T-helper 9 cell (primary cell): ENCODE measurements at places on chromosomes 5 and 9.

GRCh38 chr5:34703767-34704713, 47.9 kb downstream of the RAI14 start:
- DNase-seq, result no peak

GRCh38 chr5:16975950-16976624, 40.0 kb upstream of the MYO10 start:
- no peak for DNase-seq

DNA sequence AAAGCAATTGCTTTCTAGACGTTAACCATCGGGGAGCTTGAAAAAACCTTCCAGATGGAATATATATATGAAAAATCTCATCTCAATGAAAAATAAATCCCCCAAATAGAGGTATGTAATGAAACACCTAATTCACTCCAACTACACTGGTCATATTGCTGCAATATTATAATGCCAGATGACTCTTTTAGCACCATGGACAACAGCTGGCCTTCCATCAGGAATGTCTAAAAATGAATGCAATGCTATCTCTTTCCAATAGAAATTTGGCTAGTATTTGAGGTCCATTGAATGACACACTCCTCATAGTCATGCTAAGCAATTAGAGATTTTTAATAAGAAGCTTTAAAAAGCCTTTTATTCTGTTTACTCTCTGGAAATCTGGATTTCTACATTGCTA, 340.2 kb upstream of the BRINP1 start:
- DNase-seq, result no peak

- DNase-seq, result no peak
These were observed at the start of gene FGF10 for GRCh38 chr5:44389090-44389822. TSS of gene FGF10 (minus strand) at chr5:44389420. CDS start at chr5:44388682, 738 bp downstream.

GRCh38 chr5:57586649-57587048, 104.0 kb upstream of the ACTBL2 start:
- DNase-seq, result no peak

GRCh38 chr5:167014401-167015056, 1276.9 kb upstream of the WWC1 start:
- no peak for DNase-seq

DNA sequence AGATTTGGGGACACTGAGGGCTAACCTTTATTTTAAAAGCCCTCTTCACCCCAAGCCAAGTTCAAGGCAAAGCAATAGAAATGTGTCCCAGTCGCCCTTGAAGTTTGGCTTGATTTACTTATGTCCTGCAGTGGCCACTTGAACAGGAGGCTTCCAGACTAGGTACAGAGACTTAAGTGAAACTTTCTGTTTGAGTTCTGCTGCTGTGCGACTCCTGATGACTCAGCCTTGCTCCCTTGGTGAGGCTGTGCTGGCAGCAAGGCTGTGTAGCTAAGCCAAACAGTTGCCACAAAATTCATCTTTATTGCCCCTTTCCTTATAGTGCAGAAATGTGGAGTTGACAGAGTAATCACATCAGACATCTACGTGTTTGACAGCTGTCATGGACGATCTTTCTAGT, 68.8 kb upstream of the NTRK2 start:
- DNase-seq, result no peak

GRCh38 chr5:6464441-6464840, 15.8 kb downstream of the UBE2QL1 start:
- DNase-seq, result no peak

DNA sequence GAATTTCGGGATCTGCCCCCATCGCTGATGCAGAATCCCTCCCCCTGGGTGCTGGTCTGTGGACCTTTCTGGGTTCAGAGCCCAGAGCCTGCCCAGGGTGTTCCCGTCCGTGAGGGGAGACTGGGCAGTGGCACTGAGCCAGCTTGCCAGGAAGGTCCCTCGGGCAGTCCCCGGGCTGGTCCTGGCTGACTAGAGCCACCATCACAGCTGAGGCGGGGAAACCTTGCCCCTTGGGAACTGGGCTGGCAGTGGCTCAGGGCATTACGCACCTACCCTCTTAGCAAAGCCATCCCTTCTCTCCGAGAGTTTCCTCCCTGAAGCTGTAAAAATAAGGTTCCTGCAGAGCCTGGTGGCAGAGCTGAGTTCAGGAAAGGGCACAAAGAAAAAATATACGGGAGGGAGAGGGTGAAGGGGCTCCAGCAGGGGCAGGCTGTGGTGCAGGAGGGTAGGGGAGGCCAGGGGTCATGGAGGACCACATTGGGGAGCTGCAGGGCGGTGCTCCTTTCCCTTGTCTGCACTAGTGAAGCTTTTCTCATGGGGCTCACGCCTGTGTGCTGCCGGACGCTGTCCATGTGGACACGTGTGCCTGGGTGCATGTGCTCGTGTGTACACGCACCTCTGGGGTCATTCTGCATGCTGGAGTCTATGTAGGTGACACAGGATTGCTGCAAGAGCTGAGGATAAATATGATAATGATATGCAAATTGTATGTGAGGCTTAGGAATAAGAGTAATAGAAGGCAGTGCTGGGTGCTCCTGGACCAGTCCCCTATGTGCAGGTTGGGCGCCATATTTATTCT, 118.9 kb downstream of the LHX2 start:
- no peak for DNase-seq

DNA sequence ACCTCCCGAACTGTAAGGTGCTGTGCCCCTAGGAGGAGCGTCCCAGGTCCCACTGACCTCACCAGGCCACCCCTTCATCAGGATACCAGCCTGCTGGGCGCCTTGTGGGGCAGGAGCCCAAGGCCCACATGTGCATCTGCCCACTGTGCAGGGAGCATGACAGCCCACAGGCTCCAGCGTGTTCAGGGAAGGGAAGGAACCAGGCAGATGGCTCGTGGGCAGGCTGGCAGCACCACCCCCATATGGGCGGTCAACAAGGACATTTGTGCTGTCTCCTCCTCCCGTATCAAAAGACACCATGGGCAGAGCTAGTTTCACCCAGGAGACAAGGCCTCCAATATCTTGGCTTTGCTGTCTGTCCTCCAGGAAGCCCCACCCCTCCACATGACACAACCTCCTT, 85.5 kb upstream of the PPP1R26 start:
- no peak for DNase-seq

- no peak for DNase-seq
These were observed 81.9 kb downstream of the EBF1 start for GRCh38 chr5:159017786-159018185.

DNA sequence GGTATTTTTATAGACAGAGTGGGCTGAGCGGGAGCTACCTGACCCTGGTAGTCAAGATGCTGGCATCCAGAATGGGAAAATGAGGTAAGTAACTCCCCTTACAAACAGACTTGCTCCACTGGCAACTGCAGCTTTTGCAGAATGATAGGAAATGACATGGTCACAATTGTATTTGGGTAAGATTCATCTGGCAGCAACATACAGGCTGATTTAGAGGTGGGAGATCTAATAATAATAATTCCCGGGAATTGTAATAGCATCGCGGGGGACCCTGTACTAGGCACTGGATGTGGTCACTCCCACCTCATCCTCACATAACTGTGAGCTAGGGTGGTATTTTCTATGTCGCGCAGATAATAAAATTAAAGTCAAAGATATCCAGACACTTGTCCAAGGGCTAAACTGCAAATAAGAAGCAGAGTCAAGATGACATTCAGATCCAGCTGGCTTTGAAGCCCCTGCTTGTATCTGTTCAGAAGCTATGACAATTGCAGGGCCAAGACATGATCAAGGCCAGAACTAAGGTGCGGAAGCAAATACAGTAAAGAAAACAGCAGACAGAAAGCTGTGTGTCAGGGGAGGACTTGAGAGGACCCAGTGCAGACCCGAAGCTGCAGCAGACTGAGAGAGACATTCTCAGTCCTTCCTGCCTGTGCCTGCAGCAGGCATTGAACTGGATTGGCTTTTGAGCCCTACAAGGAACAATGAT, 507.2 kb downstream of the BNC2 start:
- no peak for DNase-seq

DNA sequence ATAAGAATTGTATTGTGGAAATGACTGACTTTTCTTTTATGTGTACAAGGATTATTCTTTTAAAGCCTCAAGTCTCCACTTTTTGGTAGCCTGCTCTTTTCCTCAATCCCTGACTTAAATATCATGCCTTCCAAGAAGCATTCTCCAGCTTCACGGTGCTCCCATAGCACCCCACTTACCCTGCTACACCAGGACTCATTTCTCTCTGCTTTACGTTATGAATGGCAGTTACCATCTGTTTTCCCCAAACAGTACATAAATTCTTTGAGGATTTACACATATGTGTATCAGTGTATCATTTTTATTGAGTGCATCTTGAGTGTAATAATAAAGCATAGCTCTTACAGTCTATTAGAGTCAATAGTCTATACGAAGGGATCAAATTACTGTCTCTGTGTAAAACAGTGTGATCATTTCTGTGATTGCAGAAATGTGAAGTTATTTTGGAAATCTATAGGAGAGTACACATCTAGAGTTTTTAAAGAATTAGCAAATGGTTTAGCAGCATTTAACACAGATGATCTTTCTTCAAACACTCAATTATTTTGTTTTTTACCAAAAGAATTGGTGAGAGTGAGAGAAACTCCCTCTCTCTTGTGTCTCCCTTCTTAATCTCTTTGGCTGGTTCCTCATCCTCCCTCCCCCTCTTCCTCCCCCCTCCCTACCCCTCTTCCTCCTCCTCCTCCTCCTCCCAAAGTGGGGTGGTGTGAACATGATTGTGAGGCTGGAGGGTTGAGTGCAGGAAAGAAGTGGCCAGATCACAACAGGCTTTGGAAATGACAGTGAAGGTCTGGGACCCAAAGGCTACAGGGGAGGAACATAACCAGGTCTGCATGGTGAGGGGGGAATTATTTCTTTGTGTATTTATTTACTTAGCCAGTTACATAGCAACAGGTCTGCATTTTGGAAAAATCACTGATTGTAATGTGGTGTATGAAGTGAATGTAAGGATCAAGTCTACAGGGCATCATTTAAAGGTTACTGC, 27.6 kb upstream of the ECM2 start:
- no peak for DNase-seq

DNA sequence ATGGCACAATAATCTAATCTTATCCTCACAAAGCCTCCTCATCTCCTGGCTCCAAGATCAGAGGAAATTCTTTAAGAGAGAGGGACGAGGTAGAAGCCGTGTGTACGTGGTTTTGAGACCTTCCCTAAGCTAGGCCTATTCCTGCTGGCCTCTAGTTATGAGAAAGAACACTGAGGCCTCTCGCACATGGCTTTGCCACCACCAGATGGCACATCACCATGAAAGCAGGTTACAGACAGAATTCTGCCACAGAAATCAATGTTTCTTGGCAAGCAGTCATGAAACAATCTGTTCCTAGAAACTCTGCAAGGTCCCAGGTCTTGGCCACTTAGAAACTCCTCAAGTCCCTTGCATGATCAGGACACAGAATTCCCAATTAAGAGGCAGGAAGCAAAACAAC, 268.2 kb upstream of the TAS2R1 start:
- no peak for DNase-seq

DNA sequence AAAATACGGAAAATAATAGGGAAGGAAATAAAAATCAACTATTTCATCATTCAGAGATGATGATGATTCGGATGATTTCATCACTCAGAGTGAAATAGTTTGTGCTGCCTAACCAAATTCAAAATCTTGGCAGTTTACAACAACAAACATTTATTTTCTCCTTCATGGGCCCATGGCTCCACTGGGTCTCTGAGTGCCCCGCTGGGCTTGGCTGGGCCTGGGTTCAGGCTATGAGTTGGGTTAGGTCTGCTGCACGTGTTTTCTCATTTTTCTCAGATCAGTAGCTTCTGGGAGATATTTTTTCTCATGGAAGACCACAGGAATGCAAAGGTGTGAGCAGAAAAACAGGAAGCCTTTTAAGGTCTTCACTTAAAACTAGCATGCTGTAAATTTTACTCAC, 24.0 kb upstream of the F2RL1 start:
- DNase-seq, result no peak

DNA sequence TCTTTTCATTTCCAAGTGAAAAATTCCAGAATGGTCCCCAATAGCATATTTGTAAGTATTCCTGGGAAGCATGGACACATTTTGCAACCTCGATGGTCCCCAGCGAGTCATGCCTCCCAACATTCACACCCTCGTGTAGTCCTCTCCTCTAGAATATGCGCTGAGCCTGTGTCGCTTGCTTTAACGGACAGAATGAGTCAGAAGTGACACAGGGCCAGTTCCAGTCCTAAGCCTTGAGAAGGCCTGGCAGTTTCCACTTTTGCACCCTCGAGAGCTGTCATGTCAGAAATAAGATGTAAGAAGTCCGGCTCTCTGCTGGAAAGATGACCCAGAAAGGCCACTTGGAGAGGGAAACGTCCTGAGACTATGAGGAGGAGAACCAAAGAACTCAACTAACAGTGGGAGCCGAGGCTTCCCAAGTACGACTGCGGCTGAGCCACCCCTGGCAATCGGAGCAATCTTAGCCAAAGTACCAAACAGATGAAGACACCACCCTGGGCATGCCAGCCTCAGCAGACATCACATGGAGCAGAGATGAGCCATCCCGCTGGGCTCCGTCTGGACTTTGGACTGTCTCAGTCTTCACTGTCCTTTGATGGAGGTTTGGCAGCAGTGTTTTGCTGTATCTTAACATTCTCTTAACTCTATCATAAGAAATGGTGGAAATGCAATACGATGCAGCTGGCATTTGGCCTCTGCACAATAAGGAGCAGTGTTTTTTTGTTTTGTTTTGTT, 42.6 kb upstream of the GFPT2 start:
- DNase-seq, result no peak

DNA sequence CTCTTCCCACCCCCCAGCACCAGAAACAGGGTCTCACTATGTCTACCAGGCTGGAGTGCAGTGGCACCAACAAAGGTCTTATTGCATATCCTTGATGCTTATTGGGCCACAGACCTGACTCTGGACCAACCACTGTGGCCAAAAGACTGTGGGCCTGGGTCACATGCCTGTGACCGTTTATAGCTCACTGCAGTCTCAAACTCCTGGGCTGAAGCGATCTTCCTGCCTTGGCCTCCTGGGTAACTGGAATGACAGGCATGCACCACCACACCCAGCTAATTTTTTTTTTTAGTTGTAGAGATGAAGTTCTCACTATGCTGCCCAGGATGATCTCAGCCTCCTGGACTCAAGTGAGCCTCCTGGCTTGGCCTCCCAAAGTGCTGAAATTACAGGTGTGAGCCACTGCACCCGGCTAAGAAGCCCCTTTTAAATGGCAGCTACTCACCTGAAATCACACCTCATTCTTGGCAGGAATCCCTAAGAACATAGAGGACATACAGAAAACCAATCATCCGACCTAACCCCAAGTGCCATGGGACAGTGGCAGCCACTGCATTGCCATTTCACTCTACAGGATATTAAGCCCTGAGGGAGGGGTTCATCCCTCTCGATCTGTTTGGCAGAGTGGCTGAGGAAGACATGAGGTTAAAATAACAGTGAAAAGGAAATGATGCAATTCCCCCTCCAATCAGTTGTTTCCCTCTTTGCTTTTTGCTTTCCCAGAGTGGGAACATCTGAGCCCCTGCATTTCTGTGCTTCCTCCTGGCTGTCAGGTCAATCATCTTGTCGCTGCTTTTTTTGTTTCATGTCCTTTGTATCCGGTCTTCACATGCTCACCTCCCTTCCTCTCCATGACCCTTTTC, 74.6 kb downstream of the LRRC70 start:
- DNase-seq, result no peak

GRCh38 chr9:135961811-135962695, 880 bp upstream of the UBAC1 start:
- no peak for DNase-seq

GRCh38 chr9:36941441-36941840, 92.6 kb downstream of the PAX5 start:
- no peak for DNase-seq

GRCh38 chr5:143234162-143234842, 169.2 kb downstream of the NR3C1 start:
- no peak for DNase-seq

- no peak for DNase-seq
These were observed 811.7 kb upstream of the WWC1 start for GRCh38 chr5:167479779-167480178.

GRCh38 chr9:137851516-137852267, 25.9 kb upstream of the CACNA1B start:
- DNase-seq, result no peak
